ENCODE measurements at places on chromosomes 4 and X.

DNA sequence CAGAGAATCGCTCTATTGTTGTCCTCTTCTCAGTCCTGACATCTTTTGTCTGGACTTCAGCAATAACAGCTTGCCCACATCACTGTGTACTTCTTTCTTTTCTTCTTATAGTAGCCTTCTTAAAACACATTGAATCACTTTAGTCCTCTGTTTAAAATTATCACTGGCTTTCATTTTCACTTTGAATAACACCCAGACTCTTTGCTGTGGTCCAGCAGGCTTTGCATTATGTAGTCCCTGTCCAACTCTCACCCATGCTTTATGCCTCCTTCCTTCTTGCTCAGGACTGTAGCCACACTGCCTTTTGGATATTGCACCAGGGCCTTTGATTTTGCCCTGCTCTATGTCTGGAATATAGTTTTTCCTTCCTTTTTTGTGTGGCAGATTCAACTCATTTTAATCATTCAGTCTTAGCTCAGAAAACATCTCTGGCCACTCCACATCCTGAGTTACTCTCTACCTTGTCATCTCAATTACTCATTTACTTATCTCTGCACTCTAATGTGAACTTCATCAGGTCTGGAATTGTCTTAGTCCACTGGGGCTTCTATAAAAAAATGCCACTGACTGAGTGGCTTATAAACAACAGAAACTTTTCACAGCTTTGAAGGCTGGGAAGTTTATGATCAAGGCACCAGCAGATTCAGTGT lies 168.2 kb downstream of the C4orf33 start:
- no peak for DNase-seq

GRCh38 chr4:127138586-127138985 lies 494.2 kb upstream of the INTU start:
- no peak for DNase-seq

DNA sequence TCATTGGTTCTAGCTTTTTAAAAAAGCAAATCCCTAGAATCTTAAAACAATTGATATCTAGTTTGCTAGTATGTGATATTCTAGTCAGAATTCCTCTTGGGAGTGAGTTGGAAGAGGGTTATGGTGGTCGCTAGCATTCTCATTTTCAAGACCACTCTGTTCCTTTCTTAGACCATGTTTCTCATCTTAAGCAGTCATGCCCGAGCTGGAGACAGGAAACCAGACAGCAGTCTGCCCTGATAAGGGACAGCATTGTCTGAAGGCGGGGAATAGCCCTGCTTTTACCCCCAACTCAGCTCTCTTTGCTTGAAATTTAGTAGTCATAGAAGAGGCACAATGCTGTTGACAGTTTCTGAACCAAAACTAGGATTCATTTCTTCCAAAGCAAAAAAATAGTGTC lies 5.2 kb downstream of the KLF3 start:
- DNase-seq, result peak; percentile 14

GRCh38 chr4:163955288-163955687 lies 460.8 kb downstream of the TMA16 start:
- DNase-seq, result no peak

GRCh38 chrX:45735571-45735970 lies 534.9 kb upstream of the DIPK2B start:
- DNase-seq, result no peak

DNA sequence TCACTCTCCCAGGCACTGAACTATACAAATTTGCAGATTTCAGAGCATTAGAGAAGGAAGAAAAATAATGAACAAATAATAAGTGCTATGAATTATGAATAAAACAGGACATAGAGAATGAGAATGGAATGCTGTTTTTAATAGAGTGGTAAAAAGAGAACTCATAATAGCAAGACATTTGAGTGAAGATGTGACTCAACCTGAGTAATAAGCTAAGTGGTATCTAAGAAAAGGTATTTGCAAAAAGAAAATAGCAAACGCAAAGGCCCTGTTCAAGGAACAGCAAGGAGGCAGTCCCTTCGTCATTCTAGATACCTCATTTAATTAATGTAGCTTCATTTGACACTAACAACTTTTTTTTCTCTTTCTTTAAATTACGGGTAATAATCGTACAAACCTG lies 1910.0 kb upstream of the TENM3 start:
- no peak for DNase-seq

DNA sequence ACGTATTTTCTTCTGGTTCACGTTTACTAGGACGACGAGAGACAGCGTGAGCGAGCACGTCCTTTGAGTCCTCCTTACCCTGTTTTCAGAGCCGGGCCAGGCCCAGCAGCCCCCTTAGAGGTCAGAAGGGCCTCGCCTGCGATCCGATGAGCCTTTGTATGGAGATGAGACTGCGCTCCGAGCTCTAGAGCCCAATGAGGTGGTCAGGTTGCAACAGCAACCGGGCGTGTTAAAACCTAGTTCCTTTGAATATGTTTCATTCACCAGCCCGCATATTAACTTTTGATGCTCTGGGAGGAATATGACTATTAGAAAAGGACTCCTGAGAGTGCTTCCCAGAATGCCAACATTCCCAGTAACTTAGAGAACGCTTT lies 55.6 kb upstream of the TADA2B start:
- no peak for DNase-seq
